ENCODE measurements at places on chromosomes 2 and 18.

GRCh38 chr2:37627710-37628109, 43.7 kb downstream of the CDC42EP3 start:
- DNase-seq: no peak

DNA sequence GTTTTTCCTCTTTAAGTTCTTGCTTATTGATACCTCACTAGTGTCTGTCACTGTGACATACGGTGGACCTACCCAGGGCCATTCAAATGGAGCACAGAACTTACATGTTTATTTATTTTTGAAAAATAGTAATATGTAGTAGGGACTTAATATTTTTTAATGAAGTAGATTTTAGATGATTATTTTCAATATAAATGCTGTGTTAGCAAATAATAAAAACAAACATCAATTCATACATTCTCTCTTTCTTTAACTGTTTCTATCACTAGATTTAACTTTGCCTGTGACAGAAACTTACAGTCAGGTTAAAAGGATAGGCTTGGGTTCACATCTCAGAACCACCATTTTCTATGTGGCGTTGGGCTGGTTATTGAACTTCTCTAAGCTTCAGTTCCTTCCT, 184.4 kb upstream of the RASGRP3 start:
- no peak for DNase-seq

DNA sequence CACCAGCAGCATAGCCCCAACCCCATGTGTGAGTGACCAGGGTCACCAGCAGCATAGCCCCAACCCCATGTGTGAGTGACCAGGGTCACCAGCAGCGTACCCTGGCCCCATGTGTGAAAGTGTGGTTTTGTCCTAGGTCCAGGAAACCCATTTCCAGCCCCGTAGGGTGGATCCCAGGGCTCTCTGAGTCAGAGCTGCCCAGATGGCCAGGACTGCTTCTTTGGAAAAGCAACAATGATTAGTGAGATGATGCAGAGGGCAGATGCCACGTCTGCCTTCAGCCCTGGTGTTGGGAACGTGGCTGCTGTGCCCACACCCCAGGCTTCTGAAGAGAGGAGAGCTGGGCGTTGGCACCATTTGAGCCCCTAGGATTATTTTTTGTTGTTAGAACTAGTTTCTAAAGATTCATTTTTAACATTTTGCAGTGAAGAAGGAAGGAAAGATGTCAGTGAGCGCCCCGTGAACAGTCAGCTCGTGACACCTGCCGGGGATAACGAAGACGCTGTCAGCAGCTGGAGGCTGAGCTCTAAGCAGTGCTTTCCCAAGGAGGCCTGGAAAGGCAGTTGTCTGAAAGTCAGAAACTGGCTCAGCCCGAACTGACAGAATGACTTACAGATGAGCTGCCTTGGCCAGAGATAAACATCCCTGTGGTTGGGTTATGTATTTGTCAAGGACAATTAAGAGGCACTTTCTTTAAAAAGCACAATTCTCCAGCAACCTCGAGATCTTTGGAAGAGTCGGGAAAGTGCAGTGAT, 32.1 kb upstream of the KCNG2 start:
- DNase-seq: no peak

DNA sequence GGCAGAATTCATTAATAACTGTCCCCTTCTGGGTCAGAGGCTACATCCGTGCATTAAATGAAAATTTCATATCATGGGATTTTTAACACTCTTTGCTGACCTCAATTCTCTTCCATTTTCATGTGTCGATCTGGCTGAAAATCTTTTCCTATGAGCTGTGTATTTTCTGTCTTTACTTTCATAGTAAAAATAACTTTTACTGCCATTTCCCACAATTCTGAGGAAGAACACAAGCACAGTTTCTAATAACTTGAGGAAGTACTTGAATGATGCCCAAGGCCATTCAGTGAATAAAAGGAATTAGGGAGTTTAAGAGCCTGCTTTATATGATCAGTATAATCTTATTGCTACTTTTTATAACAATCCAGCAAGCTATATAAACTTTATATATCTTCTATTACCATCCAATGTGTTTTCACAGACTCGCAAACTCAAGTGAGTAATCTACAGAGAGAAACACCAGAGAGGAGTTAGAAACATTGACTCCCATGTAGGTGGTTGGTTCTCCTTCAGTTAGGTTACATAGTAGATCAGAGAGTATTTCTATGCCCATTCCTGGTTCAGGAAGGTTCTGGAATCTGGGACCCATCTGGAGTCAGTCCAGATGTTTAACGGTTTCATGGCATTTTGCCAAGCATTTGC, 340.0 kb downstream of the FBXO15 start:
- no peak for DNase-seq

DNA sequence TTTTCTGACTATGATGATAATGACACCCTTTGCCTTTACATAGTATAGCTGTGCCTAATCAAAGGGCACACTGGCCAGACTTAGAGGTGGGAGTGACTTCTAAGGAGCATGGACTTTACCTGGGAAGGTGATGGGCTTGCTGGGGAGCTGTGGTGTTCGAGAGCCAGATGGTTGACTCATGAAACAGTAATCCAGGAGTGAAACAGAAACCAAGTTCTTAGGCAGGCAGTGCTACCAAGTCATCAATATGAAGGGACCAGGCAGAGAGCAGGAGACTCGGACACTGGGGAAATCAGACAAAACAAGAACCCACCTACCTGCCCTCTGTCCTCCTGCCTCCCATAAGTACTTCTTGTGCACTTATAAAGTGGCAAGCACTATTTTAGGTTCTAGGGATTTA, 430.4 kb downstream of the DLGAP1 start:
- DNase-seq: no peak

GRCh38 chr2:14301331-14301730, 331.2 kb upstream of the LRATD1 start:
- no peak for DNase-seq

DNA sequence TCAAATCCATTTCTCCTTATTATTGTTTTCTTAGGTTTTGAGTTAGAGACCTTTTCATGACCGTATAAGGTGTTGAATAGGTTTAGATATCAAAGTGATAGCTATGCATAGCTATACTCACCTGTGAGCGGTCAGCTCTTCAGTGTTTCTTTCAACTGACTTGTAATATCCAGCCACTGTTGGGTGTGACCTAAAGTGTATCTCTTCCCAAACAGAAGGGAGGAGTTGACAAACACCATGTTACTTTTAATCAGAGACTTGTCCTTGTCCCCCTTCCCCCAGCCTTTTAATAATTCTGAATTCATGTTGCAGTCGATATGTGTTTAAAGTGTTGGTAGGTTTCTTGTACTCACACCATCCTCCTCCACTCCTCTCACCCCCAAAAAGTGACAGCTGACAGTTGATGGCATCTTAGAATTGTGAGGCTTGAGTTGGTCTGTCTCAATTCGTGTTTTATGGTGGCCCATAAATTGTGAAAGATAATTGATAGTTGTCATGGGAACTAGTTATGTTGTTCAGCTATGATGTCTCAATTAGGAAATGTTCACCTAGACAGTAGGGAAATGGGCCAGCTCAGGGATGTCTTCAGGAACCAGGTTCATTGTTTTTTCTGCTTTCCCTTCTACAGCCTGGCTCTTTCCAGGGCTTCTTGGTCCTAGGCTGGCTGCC, 12.0 kb downstream of the NEDD4L start:
- no peak for DNase-seq

DNA sequence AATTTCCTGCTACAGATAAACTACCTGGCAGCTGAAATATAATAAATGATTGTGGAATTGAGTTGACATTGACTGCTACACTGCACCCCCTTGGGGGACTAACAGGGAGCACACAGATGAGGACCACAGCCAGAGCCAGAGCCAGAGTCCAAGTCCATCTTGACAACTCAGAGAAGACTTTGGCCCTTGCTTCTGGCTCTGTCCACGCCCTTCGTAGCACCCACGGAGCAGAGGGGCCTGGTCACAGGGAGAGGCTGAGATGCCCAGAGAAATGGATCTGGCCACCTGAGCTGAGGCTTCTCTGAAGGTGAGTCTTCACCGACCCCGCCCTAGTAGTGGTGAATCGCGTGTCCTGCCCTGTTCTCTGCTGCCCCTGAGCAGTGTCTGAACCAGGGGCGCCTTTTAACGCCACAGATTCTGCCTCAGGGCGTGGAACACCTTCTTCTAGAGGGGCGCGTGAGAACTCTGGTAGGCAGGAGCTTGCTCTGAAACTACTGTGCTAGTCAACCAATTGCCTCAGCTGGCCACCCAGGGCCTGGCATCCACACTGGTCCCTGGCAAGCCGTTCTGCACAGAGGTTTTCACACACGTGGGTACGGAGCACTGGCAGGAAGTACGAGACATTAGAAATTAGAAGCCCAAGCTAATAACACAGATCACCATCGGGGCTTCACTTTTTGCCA, 35.7 kb upstream of the MAT2A start:
- DNase-seq: peak; percentile 54

DNA sequence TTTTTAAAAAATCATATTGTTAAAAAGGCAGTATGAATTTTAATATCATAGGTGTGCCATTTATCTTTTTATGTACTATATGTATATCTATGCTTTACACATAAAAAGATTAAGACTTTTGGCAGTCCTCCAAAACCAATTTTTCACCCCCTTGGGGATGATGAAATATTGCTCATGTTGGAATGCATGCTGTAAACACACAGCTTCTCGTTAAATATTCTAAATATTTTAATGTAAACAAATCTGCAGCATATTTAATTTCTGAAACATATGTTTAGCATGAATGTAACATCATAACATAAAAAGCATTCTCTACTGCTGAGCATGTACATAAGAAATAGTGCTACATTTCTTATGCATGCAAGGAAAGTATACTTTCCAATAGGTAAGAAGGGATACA, 484.3 kb upstream of the LRATD1 start:
- no peak for DNase-seq

DNA sequence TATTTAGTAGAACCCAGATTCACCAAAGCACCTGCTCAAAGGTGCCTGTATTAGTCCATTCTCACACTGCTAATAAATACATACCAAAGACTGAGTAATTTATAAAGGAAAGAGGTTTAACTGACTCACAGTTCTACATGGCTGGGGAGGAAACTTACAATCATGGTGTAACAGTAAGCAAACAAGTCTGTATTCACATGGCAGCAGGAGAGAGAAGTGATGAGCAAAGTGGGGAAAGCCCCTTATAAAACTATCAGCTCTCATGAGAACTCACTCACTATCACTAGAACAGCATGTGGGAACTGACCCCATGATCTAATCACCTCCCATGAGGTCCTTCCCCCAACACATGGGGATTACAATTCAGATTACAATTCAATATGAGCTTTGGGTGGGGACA, 28.0 kb upstream of the DDX18 start:
- no peak for DNase-seq

DNA sequence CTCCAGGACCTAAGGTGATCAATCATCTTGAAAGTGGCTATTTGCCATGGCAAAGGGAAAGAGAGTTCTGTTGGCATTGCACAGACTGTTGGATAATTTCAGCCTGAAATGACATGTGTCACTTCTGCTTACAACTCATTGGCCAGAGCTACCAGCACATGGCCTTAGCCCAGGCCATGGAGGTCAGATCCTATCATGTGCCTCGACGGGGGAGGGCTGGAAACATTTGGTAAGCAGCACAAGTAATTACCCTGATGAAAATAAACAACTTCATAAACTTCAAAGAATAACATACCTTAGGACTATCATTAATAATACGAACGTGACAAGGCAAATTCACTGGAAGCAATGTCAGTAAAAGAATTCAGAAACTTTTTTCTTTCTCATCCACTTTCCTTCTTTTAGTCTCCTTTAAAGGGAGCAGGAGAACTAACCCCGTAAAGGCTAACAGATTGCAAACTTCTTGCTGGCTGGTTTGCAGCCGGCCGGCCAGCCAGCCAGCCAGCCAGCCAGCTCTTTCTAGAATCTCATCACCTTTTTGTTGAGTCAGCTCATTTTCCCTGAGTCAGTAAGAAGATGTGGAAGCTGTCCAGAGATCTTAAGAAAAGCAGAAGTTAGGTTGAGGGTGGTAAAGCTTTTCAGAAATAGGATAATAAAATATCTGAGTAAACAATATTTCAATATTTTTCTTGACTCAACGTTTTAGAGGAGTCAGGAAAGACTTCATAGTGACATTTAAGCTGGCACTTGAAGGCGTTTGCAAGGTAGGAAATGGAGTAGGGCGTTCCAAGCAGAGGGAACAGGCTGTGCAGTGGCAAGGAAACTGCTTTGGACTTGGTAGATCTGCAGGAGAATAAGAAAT, 31.9 kb downstream of the CNRIP1 start:
- peak; percentile 79 for DNase-seq

DNA sequence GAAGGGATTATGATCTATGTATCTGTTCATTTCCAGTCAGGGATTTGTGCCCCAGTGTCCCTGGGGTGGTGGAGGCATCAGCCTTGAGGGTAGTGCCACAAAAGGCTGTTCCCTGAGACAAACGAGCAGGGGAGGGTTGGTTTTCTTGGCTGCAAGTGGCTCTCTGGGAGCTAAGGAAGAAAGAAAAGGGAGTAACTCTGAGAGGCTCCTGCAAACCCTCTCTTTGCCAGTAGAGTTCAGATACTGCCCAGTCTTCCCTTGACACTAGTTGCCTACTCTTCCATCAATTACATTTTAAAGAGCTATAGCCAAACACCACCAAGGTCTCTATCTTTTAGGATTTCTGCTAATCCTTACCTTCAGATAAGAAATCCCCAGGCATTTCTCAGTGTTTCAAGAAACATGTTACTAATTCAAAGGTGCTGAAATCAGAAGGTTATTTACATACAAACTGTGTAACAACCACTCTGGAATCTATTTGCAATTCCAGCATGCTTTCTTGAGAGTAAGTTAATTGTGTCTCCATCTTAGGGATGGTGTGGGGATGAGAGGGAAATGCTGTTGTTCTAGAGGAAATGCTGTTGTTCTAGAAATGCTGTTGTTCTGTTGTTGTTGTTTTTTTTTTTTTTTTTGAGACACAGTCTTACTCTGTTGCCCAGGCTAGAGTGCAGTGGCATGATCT, 18.7 kb upstream of the KCTD1 start:
- no peak for DNase-seq

- peak; percentile 70 for DNase-seq
Observed at GRCh38 chr2:53969968-53970723, 647 bp downstream of the PSME4 start.

- no peak for DNase-seq
Observed at GRCh38 chr2:61096438-61096837, 30.8 kb downstream of the SANBR start.

DNA sequence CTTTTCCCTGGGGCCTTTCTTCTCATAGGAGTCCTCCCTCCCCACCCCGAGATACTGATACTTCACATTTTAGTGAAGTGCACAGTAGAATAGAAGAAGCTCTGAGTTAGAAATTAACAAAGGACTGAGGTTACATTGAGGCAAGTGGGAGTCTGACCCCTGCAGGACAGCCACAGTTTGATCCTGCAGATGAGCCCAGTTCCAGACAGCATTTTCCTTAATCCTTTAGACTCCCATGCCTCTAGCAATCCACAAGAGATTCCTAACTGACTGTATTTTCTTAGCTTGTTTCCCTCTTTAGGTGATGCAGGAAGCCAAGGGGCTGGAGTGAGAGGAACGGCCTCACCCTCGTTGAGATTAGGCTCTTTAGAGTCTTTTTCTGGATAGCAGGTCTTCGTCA, 204.0 kb downstream of the CYRIA start:
- DNase-seq: no peak

- DNase-seq: no peak
Observed at GRCh38 chr2:121521359-121521758, 9.3 kb upstream of the RNU4ATAC start.

Data from NB4 (cell line).